ENCODE measurements at places on chromosomes 11 and 22.
A peak's percentile ranks its signal among the peaks of the same experiment; 100 is the strongest.

GRCh38 chr11:15818132-15818842 is 538.1 kb downstream of the SOX6 start:
- DNase-seq: no peak

DNA sequence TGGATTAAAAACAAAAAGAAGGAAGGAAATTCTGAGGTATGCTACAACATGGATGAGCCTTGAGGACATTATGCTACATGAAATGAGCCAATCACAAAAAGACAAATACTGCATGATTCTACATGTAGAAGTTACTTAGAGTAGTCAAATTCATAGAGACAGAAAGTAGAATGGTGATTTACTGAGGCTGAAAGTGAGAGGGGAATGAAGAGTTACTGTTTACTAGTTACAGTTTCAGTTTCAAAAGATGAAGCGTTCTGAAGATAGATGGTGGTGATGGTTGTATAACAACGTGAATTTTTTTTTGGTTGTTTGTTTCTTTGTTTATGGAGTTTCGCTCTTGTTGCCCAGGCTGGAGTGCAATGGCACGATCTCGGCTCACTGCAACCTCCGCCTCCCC is 9.5 kb downstream of the OR5P2 start:
- no peak for DNase-seq

DNA sequence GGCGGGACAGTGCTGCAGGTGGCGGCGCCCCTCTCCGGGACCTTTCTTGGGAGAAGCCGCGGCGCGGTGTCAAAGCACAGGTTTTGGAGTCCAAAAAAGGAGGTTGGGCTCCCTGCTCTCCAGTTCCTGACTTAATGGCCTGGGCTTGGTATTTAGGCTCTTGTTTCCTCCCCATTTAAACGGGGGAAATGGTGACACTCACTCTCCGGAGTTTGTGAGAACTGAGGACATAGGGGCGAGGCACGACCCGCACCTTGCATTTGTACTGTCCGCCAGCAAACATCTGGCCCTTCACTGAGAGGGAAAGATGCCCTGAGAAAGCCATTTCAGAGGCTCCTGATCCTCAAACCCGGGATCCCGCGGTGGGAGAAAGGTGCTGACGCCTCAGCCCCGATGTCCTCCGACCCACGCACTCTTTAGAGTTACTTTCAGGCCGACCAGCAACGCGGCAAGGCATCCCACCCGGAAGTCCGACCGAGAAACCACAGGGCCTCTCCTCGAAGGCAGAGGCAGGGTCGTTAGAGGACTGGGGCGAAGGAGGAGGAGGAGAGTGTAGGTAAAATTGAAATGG is 2.9 kb upstream of the WDR74 start:
- peak; percentile 30 for DNase-seq

GRCh38 chr22:32375678-32376450 is 18.2 kb downstream of the RFPL3 start:
- no peak for DNase-seq

DNA sequence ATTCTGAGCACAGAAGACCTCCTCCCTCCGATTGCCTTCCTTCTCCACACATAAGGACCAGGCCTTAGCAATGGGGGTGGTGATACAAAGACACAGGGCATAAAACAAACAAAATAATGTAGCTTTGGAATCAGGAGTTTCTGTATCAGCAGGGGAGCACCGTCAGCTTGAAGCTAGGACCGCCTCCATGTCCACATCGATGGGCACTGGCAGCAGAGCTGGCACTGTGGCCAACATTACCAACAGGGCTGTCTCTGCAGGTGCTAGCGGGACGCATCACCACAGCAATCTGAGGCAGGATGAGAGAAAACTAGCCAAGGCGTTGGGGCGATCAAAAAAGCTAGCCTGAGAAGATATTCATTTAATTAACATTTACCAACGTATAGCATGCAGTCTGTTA is 201.4 kb downstream of the MAML2 start:
- DNase-seq: no peak

GRCh38 chr22:21959274-21960074 is 6.8 kb upstream of the PPM1F start:
- no peak for DNase-seq

GRCh38 chr11:86930957-86931547 is 24.1 kb downstream of the FZD4 start:
- no peak for DNase-seq

- DNase-seq: no peak
Measured at GRCh38 chr11:26985943-26986342, 8.0 kb upstream of the FIBIN start.

GRCh38 chr11:19185516-19186052 is 16.2 kb downstream of the CSRP3 start:
- DNase-seq: no peak
